ENCODE measurements at places on chromosomes 2 and 18. TPM values are rescaled to one million over a fixed set of nuclear protein-coding genes. Genes with fewer than 3 reads are reported as not detected.

Gene C2orf66
- total RNA-seq: 0.09 TPM

Gene ELOA2
- not detected for total RNA-seq

Gene ANO7
- 0.45 TPM for total RNA-seq

Gene SLC5A7
- not detected for total RNA-seq

Gene SERPINB13
- not detected for total RNA-seq

Gene LIPG
- 48.0 TPM for total RNA-seq

Gene LINC00305
- total RNA-seq: not detected

Gene KRTCAP3
- not detected for total RNA-seq

Gene IL36A
- 0.09 TPM for total RNA-seq

Gene KIF5C
- total RNA-seq: 0.09 TPM

Gene UBXN2A
- 8.1 TPM for total RNA-seq

Gene KCNG2
- not detected for total RNA-seq

Gene SCYGR4
- total RNA-seq: not detected

Gene IL36G
- total RNA-seq: not detected

Gene MTIF2
- 37.5 TPM for total RNA-seq

Gene HJURP
- 19.0 TPM for total RNA-seq

Gene DCC
- under 0.01 TPM for total RNA-seq

Gene NLRC4
- not detected for total RNA-seq

Gene ATP6V1C2
- not detected for total RNA-seq

Gene RGPD4
- total RNA-seq: not detected

Gene ANKRD62
- total RNA-seq: not detected

Gene SERPINB2
- total RNA-seq: 30.7 TPM

Gene POTEJ
- total RNA-seq: 0.09 TPM

Gene TTN
- total RNA-seq: 0.66 TPM

Gene RBBP8
- 12.1 TPM for total RNA-seq

Gene SCN9A
- 1.2 TPM for total RNA-seq

Gene NAT8
- not detected for total RNA-seq

Gene DHX57
- 23.4 TPM for total RNA-seq

Gene PTRHD1
- 36.7 TPM for total RNA-seq

Gene NEB
- total RNA-seq: 0.45 TPM

Gene GAL3ST2
- total RNA-seq: not detected

Gene STAT4
- total RNA-seq: 0.09 TPM

Gene CYTIP
- not detected for total RNA-seq

Gene ADGRF3
- total RNA-seq: under 0.01 TPM

Gene NEMP2
- 1.2 TPM for total RNA-seq

Gene PPM1B
- total RNA-seq: 22.0 TPM

Gene RAB31
- 24.9 TPM for total RNA-seq

Gene L3MBTL4
- total RNA-seq: not detected

Gene TUBA3E
- total RNA-seq: not detected

Gene VWA3B
- total RNA-seq: not detected

Gene SP140L
- 13.3 TPM for total RNA-seq

Gene ATOH8
- total RNA-seq: 3.9 TPM

Gene PTPN2
- total RNA-seq: 18.4 TPM

Gene DSG4
- total RNA-seq: not detected

Gene CYP26B1
- 1.3 TPM for total RNA-seq

Gene GBX2
- 4.5 TPM for total RNA-seq

Gene QPCT
- 16.7 TPM for total RNA-seq

Gene COL6A3
- 497 TPM for total RNA-seq

Gene PPP1R1C
- not detected for total RNA-seq

Gene KLF11
- 3.6 TPM for total RNA-seq

Gene CCDC68
- 5.9 TPM for total RNA-seq

Gene APCDD1
- total RNA-seq: under 0.01 TPM

Gene RNF125
- 0.09 TPM for total RNA-seq

Gene TNS1
- 27.4 TPM for total RNA-seq

Gene CYS1
- 0.19 TPM for total RNA-seq

Measured in endothelial cell of coronary artery (primary cell).